ENCODE measurements at places on chromosomes 4 and X.

DNA sequence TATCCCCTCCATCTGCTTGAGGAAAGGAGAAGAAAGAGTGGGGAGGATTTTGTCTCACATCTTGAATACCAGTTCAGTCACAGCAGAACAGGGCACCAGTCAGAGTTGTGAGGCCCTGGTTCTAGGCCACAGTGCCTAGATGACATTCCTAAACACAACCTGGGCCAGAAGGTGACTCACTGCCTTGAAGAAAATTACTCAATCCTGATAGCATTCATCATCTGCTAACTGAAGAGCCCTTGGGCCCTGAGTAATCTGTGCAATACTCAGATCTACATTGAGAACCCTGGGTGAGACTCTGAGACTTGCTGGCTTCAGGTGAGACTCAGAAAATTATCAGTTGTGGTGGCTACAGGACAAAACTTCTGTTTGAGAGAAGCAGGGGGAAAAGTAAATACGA, 20.5 kb upstream of the PRR32 start:
- DNase-seq, result no peak

- no peak for DNase-seq
Observed at GRCh38 chr4:141486375-141486997, 149.9 kb upstream of the IL15 start.

DNA sequence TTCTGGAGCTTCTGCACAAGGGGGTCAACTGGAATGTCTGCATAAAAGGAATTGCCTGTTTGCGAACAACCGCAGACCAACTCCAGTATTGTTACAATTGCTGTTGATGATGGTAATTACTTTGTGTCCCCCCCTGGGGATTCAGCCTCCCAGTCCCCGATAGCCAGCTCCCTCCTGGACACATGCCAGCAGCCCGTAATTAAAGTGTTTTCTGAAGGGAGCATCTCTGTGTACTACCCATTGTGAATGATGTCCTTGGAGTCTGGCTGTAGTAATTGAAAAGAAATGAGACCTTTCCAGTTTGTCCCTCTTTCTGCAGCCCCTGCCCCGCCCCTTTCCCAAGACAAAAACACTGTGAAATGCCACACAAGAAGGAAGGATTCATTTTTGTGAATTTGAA, 377.1 kb upstream of the LCORL start:
- peak; percentile 62 for DNase-seq

DNA sequence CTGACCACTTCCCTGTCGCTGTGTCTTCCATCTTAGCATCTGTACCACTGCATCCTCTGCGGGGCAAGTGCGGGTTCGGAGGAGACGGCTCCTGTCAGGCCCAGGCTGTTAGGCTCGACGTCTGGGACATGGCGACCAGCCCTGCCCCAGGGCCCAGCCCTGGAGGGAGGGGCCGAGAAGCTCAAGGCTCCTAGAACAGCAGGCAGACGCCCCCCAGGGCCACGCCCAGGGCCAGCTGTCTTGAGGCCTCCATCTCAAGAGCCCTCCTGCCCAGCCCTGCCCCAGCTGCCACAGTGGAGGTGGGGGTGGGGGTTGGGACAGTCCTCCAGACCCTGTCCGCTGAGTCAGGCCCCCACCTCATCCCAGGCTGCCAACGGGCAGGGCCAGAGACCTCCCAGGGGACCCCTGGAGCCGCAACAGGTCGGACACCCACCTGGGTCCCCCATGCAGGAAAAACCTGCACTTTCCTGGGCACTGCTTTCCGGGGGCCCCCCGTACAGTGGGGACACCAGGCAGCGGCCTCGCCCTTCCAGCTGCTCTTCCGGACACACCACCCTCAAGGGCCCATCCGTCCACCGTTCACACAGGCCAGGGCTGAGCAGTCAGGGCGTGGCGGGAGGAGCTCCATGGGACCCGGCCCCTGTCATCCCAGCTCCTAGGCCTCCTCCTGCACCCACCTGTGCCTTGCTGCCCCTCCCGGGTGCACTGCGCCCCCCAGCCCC, 83.1 kb downstream of the FAM53A start:
- DNase-seq, result no peak

- no peak for DNase-seq
Observed at GRCh38 chr4:186946136-186946535, 222.5 kb upstream of the FAT1 start.

GRCh38 chrX:14083783-14084182, 54.1 kb upstream of the GEMIN8 start:
- DNase-seq, result no peak

GRCh38 chrX:149032449-149032848, 472.7 kb downstream of the IDS start:
- no peak for DNase-seq

- DNase-seq, result no peak
Observed at GRCh38 chr4:38696697-38697096, 32.7 kb downstream of the KLF3 start.

DNA sequence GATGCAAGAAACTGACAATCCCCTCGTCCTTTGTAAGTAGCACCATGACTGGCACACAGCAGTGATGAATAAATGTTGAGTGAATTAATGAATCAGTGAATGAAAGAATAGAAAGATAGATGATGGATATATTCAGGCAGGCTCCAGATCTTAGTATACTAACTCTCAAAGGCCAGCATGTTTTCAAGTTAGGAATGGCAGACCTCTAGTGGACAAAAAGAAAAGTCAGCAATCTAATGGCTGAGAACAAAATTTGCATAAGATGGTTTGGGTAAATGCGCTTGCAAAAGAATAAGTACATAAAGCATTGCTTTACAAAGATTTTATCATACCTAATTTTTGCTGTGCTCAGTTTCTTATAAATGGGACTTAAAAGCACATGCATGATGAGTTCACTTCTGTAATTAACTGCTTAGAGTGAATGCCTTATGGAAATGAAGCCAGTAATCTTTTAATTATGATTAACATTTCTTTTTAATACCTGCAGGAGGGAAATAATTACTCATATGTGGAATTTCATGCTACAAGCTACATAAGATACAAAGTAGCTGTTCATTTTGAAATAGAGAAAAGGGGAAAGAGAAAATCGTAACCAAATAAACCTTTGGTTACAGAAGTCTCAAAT, 126.9 kb upstream of the GPRIN3 start:
- DNase-seq, result no peak

- DNase-seq, result no peak
Observed at GRCh38 chrX:43218198-43218597, 437.9 kb upstream of the MAOA start.

- no peak for DNase-seq
Observed at GRCh38 chr4:26106776-26107175, 192.8 kb downstream of the SMIM20 start.

DNA sequence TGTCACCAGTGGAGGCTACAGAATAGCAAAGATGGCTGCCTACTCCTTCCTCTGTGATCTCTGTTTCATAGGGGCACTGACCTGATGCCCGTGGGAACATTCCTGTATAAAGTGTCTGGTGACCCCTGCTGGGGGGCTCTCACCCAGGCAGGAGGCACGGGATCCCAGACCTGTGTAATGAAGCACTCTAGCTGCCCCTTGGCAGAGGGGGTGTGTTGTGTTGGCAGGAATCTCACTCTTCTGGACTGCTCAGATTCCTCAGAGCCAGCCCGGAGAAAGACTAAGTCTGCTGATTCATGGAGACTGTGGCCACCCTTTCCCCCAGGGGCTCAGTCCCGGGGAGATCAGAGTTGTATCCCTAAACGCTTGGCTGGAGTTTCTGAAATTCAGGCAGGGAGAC, 648.3 kb downstream of the SPRY1 start:
- DNase-seq, result no peak

DNA sequence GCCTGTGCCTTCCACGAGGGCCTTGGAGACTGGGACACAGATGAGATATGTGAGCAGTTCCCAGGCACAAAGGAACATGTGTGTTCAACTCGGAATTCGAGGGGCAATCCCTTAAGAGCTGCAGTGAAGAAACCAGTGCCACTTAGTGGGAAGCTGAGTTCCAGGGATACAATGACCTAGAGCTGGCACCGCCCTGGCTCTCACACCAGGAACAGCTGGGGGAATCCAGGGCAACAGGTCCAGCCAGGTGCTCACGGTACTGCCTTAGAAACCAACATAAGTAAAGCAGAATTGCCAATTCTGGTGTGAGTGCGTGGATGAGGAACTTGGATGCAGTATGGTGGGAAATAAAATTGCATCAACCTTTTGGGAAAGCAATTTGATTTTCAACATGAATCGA, 122.9 kb downstream of the AFAP1 start:
- no peak for DNase-seq

DNA sequence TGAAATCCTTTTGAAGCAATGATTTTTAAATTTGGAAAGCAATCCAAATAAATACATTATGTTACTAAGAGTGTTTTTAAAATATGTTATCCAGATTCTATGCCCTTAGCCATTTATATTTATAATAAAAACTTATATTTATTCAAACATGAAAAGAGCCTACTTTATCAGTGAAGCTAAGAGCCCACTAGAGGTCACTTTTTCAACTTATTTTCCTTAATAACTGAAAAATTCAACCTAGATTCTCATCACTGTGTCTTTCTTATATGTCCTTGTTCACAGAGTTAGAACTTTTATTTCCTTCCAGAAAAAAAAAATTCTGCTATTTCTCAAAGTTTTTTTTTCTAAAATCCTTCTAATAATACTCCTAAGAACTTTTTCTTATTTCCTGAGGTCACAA, 23.9 kb downstream of the PRDM8 start:
- DNase-seq, result no peak

GRCh38 chrX:64975491-64975890, 759 bp downstream of the ZC4H2 start:
- DNase-seq, result no peak

- no peak for DNase-seq
Observed at GRCh38 chrX:11564546-11564945, 101.2 kb downstream of the ARHGAP6 start.

- no peak for DNase-seq
Observed at GRCh38 chrX:96824166-96824565, 59.5 kb upstream of the RPA4 start.

DNA sequence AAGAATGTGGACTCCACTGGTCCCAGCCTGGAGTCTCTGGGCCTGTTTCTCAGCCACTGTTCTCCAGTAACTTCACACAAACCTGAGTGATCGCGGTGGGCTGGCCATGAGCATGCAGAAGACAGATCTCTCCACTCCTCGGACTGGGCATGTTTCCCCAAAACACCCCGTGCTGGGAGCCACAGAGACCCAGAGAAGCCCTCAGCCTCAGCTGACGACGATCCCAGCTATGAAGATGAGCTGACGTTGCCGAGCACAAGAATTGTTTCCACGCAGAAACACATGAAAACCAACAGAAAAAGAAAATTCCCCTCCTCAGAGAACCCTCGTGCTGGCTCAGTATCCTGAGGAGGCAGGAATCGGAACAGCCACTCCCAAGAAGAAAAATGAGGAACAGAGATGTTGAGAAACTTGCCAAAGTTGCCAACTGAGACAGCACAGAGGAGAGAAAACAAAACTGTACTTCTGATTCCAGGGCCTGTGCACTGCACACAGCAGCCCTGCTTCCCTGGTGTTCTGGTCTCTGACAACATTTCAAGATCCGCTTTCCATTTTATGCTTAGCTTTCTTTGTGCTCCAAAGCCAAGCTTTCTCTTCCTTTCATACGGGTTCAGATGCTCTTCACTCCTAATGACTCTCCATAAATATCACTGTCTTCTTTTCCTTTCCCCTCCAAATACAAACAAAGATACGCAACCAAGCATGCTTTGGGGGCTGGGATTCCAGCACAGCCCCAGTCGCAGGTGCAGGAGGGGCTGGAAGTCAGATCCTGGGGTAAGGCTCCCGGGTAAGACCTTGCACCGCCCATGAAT, 81.4 kb downstream of the IRF2 start:
- no peak for DNase-seq

DNA sequence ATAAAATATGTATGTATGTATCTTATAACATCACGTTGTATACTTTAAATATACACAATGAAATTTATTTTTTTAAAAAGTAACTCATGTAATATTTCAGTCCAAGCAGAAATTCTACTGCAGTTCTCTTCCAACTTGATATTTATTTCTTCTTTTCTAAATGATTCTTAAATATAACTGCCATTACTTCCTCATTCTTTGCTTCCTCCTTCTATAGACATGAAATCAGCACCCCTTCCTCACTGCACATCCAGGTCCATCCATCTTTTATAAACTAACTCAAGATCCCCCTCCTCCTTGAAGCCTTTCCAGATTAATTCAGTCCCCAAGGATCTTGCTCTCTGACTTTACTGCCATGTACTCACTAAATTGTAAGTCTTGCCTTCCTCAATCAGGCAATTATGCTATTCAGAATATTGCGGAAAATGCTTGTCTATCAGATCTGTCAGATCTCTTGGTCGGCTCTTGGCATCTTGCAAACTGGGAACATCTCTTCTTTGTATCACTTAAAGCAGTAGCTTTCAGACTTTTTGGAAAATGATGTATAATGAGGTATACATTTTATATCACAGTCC, 3.7 kb downstream of the GPRIN3 start:
- DNase-seq, result no peak

DNA sequence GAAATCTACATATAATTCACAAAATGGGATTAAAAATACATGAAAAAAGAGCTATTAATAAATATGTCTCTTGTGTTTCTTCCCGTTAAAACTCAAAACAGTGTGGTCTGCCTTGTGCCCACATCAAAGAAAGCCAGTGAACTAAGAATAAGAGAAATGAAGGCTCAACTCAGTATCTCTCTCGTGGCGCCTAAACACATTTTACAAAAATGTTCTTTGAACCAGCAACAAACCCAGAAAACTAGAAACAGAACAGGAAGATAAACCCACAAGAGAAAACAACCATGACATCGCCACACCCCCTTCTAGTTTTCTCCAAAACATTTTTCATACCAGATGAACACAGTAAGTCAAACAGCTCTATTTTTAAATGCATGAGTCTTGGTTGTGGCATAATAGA, 130.1 kb downstream of the DCHS2 start:
- DNase-seq, result no peak

GRCh38 chr4:149980121-149980682, 98.0 kb upstream of the DCLK2 start:
- no peak for DNase-seq

GRCh38 chrX:65600106-65600505, 65.5 kb upstream of the LAS1L start:
- DNase-seq, result no peak

GRCh38 chrX:7351926-7352325, 204.0 kb upstream of the PUDP start:
- DNase-seq, result no peak

GRCh38 chrX:69037786-69038185, 127.5 kb downstream of the PJA1 start:
- DNase-seq, result no peak

DNA sequence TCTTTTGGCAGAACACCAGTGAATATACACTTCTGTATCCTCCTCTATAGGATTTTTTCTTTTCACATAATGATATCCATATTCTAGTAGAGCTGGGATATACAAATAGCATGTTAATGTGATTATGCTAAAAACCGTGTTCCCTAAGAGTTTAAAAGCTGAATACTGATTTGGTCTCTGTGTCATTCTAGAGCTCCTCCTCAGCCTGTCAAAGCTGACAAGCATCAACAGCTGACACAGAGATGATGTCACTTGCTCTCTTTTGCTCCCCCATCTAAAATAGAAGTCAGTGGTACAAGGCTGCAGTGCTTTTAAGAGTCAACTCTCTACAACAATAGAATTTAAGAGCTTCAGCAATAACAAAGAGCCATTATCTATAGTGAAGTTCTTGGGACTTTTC, 17.1 kb upstream of the HERC3 start:
- no peak for DNase-seq

- no peak for DNase-seq
Observed at GRCh38 chrX:79325263-79325958, 41.7 kb downstream of the ITM2A start.

GRCh38 chr4:2866891-2867290, 23.2 kb downstream of the ADD1 start:
- no peak for DNase-seq

- no peak for DNase-seq
Observed at GRCh38 chr4:168979338-168979737, 30.7 kb downstream of the CBR4 start.

GRCh38 chr4:1542516-1543320, 136.5 kb upstream of the NKX1-1 start:
- no peak for DNase-seq

Data from NCI-H1105 (cell line).